Activated T-helper 1 cell treated with Interleukin-2 at 50 U/mL for 16 hours (primary cell): ENCODE measurements at places on chromosomes 13 and 19.

DNA sequence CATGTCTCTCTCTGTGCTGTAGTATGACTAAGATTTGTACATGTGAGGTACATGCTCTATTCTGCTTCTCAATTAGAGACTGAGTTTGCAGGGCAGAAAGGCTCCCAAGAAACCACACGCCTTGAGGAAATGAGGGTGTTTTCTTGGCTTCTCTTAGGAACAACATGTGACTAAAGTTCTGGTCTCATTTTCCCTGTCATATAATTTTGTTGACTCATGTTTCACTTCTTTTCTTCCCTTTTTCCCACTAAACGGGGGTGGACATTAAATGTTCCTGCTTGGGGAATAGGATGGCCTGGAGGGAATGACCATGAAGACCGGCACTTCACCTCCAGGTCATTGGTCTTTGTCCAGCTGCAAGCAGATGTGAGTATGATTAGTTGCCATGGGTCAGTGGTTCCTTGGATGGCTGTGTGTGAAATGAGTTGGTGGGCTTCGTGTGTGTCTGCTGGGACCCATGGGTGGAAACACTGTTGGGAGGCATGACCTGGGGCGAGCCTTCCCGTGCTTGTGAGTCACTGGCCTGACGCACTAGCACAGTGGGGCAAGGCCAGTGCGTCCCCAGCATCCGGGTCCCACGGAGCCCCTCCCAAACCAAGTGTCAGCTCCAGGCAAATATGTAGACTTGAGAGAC lies 56.6 kb downstream of the COL4A1 start:
- DNase-seq, result no peak

GRCh38 chr13:72931311-72931710 lies 127.5 kb upstream of the KLF5 start:
- DNase-seq, result no peak

- DNase-seq, result no peak
Measured at GRCh38 chr19:42554046-42554575, 25.8 kb upstream of the CEACAM1 start.

- DNase-seq, result no peak
Measured at GRCh38 chr19:13004273-13004672, 9.0 kb downstream of the NFIX start.

DNA sequence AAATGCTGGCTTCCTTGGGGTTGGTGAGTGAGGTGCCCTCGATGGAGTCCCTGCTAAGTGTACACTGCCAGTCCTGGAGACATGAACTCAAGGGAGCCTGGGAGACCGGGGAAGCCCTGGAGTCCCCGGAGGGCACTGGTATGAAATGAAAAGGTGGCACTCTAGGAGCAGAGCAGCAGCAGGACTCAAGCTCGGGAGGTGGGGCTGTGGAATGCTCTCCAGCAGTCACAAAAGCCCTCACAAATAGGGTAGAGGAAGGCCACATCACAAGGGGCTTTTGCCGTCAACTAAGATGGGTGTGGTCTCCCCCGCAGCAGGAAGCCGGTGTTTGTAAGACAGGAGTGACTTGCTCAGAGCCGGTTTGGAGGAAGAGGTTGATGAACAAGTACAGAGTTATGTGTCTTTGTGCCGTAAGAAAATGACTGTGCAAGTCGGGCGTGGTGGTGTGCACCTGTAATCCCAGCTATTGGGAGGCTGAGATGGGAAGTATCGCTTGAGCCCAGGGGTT lies 19.3 kb downstream of the CCNE1 start:
- DNase-seq, result peak; percentile 47

DNA sequence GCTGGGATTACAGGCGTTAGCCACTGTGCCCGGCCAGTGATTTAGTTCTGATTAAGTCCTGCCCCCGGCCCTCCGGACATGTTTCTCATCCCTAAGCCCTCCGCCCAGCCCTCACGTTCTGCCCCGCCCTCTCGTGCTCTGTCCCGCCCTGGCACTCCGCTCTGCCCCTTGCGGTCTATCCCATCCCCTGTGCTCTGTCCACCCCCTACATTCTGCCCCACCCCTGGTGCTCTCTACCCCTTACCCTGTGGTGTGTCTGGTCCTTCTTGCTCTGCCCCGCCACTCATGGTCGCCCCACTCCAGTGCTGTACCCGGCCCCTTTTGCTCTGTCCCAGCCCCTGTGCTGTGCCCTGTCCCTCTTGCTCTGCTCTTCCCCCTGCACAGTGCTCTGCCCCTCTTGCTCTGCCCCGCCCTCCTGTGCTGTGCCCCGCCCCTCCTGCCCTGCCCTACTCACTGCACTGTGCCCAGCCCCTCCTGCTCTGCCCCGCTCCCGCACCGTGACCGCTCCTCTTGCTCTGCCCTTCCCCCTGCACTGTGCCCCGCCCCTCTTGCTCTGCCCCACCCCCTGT lies 3.0 kb downstream of the GTPBP3 start:
- DNase-seq, result no peak

DNA sequence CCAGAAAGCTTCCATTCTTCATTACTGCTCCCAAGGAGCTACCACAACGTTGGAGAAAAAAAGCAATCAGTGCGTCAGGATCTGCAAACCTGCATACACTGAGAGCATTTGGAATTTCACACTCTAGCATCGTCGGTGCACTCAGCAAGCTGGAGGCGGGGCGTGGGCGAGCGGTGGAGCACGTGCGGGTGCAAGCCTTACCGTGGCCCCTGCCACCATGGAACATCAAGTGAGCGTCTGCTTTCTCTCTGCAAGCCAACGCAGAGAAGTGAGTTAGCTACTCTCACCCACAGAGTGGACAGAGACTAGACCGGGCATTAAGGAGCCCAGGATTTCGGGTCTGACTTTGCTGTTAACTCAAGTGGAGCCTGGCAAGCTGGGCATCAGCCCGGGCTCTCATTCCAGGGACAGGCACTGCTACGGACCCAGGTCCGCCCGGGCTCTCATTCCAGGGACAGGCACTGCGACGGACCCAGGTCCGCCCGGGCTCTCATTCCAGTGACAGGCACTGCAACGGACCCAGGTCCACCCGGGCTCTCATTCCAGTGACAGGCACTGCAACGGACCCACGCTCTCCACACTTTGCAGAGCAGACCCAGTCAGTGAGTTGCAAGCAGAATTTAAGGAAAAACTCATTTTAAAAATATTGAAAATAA lies 124.1 kb upstream of the SPACA7 start:
- no peak for DNase-seq

- no peak for DNase-seq
Measured at GRCh38 chr13:97512732-97513131, 78.8 kb downstream of the RAP2A start.

DNA sequence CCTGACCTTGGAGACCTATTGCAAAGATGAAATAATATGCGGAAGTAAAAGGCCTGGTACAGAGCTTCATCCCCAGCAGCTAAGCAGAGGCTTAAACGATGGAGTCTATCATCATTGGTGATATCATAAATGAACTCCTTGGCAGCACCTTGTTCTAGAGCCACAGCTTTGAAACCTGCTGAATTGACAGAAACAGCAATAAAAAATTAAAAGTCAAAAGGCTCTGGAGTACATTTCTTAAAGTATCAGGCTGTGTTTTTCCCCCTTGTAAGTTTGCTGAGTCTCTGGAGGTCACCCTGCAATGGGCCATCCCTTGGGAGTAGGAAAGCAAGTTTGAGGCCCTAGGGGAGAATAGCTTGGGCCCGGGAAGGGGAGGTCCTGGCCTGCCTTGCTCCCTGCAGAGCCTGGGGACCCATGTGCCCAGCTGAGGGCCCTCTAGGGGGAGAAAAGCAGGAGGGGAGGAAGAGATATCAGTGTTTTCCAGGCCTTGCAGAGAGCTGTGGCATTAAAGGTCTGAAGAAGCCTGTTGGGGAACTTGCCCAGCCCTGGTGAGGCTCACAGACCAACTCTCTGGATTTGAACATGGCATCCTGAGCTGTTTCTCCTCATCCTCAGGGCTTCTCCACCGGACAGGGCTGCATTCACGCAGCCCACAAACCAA lies 416.1 kb downstream of the ZNF536 start:
- no peak for DNase-seq

GRCh38 chr13:47326061-47326460 lies 429.2 kb upstream of the HTR2A start:
- DNase-seq, result no peak

DNA sequence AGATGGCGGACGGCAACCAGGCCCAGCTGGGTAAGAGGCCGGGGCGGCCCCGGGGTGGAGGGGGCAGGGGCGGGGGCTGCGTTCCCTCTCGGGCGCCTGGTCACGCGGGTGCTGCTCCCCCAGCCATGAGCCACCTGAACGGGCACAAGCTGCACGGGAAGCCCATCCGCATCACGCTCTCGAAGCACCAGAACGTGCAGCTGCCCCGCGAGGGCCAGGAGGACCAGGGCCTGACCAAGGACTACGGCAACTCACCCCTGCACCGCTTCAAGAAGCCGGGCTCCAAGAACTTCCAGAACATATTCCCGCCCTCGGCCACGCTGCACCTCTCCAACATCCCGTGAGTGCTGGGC lies 11.1 kb downstream of the PTBP1 start:
- no peak for DNase-seq

- DNase-seq, result no peak
Measured at GRCh38 chr13:111877906-111878305, 189.0 kb upstream of the SOX1 start.

- DNase-seq, result no peak
Measured at GRCh38 chr13:43368003-43368402, 344.6 kb downstream of the DNAJC15 start.

DNA sequence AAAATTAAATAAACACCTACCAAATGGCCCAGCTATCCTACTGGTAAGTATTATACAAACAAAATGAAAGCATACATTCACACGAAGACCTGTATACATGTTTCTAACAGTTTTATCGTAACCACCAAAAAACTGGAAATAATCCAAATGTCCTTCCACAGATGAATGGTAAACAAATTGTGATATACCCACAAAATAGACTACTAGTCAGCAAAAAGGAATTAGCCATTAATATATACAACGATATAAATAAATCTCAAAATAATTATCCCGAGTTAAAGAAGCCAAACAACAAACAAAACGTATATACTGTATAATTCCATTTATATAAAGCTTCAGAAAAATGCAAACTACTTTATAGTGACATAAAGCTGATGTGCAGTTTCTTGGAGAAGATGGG lies 106.3 kb upstream of the SERTM1 start:
- DNase-seq, result no peak

- DNase-seq, result no peak
Measured at GRCh38 chr13:29760544-29760943, 89.9 kb downstream of the UBL3 start.

GRCh38 chr13:24529478-24529877 lies 16.9 kb upstream of the PARP4 start:
- no peak for DNase-seq
